NCI-H460 (cell line): ENCODE measurements at places on chromosomes 3 and 15.

DNA sequence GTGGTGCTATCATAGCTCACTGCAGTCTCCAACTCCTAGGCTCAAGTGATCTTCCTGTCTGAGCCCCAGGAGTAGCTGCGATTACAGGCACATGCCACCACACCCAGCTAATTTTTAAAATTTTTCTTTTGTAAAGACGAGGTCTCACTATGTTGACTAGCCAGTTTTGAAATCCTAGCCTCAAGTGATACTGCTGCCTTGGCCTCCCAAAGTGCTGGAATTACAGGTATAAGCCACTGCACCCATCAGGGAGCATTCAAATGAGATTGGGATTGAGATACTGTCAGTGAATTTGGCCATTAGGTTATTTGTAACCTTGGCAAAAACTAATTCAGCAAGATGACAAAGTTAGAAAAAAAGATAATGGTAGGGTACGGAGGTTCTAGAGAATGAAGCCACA is 21.7 kb downstream of the EDC3 start:
- DNase-seq = no peak

GRCh38 chr3:127680146-127680661 is 7.5 kb downstream of the ABTB1 start:
- no peak for DNase-seq

DNA sequence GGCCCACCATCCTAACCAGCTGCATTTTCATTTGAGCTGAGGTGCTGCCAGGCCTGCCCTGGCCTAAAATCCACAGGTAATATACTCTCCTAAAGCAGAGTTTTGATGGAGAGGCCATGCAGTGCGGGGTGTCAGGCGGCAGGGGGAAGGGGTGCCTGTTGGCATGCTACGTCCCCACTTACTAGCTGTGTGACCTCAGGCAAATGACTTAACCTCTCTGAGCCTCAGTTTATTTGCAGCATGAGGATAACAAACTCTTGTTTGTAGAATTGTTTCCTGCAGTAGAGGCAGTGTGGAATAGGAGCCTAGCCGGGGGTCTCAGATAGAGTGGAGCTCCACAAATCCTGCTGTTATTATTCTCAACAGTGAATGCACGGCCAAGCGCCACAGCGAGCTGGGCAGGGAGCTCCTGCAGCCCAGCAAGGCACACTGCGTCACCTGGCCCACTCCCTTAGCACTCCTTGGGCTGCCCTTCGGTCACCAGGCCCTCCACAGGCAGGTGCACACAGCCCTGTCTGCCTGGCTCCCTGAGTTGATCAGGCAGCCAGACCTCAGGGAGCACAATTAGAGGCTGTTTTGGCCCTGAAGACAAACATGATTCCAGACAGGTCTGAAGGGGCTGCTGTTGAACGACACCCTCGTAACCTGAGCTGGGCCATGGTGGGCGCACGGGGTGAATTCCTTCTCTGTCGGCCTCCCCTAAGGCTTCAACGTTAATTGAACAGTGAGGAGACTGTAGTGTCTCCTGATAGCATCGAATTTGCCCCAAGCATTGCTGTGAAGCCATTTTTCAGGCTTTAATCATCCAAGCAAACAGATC is 248.8 kb upstream of the LYSMD4 start:
- DNase-seq = no peak

DNA sequence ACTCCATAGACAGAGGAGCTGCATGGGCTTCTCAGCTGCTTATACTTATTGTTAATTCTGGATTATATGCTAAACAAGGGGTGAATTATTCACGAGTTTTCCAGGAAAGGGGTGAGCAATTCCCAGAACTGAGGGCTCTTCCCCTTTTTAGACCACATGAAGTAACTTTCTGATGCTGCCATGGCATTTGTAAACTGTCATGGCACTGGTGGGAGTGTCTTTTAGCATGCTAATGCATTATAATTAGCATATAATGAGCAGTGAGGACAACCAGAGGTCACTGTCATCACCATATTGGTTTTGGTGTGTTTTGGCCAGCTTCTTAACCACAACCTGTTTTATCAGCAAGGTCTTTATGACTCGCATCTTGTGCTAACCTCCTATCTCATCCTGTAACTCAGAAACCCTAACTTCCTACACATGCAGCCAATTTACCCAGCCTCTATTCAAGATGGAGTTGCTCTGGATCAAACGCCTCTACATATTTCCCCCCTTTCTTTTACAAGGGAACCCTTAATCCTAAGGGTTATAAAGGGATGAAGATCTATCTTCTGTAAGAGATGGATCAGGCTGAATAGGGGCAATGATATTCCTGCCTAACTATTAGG is 12.1 kb upstream of the DMXL2 start:
- no peak for DNase-seq

DNA sequence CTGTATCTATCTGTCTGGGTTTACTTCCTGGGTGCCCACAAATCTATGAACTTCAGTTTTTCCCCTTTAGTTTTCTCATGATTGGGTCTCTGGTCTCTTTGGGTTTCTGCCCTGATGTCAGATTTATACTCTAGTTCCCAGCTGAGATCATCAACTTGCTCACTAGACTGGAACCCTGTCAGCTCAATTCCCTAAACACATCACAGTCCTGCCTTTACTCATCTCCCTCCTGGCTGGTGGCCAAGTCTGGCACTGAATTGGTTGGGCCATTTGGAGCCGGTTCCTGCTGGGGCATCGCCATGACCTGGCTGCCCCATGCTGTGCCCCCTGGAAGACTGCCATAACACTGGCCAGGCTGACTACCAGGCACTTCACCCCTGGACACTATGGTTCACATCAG is 345.3 kb downstream of the CHST2 start:
- no peak for DNase-seq

DNA sequence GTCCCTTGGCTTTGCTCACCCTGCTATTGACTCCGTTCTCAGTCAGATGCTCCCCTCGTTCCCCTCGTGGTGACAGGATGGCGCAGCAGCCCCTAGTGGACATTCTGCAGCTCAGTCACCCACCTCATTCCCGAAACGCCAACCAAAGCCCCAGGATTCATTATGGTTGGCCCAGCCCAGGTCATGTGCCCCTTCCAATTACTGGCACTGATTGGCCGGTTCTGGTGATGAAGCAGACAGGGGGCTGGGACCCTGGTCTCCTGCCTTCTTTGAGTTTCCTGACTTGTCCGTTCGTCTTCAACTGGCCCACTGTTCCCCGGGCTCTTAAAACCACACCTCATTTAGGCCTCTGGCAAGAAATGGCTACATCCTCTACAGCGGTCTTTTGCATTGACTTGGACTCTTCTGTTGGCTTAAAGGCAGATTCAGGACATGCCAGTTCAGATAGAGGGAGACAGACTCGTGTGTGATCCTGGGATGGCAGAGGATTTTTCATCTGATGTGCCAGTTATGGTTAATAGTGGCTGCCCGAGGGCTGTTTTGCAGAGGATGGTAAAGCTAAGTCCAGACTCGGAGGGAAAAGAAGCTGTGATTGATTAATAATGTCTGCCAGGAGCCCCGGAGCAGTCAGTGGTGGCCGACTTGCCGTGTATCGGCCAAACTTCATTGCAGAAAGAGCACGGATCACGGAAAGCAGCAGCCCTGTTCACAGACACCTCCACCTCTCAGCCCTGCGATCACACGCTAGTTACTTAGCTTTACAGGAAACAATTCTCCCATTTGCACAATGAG is 37.8 kb downstream of the LSM3 start:
- DNase-seq = peak; percentile 60

DNA sequence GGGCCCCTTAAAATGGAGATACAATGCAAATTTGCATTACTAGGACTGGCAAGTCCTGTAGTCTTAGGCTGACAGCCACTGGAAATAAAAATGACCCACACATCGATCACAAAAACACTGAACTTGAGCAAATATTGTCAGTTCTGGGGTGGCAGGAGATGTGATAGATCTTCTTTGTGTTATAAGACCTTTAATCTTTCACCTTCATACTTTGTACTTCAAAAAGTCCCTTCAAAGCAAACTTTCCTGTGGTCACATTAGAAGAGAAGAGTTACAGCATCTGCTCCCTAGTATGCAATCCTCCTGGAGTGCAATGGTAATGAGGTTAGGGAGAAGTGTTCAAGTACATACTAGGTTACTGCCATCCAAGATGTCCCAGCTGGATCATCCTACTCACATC is 149.4 kb upstream of the KCNMB2 start:
- no peak for DNase-seq

- peak; percentile 55 for DNase-seq
These were observed 29.8 kb downstream of the DYNC1LI1 start for GRCh38 chr3:32540899-32541298.
